NCI-H1048 (cell line): ENCODE measurements at places on chromosomes 7 and 10.

- DNase-seq, result no peak
Observed at GRCh38 chr10:112223725-112224124, 40.2 kb upstream of the GPAM start.

- DNase-seq, result no peak
Observed at GRCh38 chr7:91995391-91996105, 54.9 kb downstream of the AKAP9 start.

GRCh38 chr7:50661345-50662040 lies 96.3 kb upstream of the DDC start:
- no peak for DNase-seq

DNA sequence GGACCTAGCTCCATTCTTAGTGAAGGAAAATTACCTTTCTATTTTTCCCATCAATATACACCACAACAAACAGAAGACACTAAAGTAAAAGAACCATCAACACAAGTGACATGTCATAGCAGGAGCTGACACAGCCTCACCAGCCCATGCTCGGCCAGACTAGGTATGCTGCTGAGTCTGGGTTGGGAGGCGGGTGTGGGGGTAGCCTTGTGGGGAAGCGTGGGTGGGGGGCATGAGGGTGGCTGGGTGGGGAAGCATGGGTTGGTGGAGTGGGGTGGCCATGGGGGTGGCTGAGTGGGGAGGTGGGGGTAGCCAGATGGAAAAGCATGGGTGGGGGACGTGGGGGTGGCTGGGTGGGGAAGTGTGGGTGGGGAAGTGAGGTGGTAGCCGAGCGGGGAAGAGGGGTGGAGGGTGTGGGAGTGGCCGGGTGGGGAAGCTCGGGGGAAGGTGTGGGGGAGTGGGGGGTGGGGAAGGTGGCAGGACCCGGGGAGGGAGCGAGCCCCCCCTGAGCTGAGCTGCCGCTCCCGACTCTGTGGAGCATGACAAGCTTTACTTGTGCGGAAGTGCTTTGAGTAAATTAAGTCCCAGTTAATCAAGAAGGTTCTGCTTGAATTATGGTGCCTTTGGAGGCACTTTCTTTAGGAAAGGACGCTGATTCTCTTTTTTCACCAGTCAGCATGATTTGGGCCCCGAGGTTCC lies 294.6 kb upstream of the ZNF32 start:
- no peak for DNase-seq

GRCh38 chr10:102342958-102343357 lies 52.5 kb upstream of the NFKB2 start:
- no peak for DNase-seq

DNA sequence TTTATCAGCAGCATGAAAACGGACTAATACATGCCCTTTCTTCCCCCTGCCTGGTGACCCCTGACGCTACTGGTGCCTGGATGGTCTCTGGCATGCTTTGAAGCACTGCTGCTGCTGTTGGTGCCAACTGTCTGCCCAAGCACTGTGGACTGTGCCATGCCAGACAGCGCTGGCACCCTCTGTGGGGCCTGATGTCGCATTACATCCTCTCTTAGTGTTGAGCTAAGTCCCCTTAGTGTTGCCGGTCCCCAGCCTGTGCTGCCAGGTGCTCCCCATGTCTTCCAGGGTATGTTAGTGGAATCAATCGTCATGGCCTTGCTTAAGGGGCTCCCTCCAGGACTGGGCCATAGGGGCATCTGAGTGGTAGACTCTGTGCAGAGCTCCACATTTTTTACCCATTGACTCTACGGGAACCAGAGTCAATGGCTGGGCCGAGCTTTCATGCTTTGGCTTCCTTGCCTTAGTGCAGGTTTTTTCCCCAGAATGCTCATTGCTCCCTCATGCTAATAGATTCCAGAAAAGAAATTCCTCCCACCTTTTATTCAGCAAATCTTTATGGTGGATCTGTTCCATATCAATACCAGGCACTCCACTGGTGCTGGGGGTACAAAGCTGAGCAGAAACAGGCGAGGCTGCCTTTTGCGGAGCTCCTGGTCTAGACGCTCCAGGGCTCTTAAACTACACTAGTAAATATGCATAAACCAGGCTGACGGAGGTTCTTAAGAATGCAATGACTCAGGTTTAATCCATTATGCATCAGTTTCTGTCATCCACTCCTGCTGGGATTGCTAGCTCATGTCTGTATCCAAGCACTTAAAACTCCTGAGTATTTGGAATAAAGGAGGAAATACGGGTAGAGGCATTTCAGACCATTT lies 21.8 kb upstream of the MRC1 start:
- DNase-seq, result no peak
